ENCODE measurements at places on chromosomes 1 and 21.
A peak's percentile ranks its signal among the peaks of the same experiment; 100 is the strongest.

GRCh38 chr1:159949981-159950381, 4.1 kb downstream of the SLAMF9 start:
- DNase-seq: no peak

GRCh38 chr1:93180723-93181613, at the start of gene CCDC18:
CCDC18 (plus strand) TSS chr1:93180724; CDS start chr1:93183362, 2,638 bp downstream.
- no peak for DNase-seq

- no peak for DNase-seq
Observed at GRCh38 chr1:34670982-34671381, 83.9 kb upstream of the GJB5 start.

DNA sequence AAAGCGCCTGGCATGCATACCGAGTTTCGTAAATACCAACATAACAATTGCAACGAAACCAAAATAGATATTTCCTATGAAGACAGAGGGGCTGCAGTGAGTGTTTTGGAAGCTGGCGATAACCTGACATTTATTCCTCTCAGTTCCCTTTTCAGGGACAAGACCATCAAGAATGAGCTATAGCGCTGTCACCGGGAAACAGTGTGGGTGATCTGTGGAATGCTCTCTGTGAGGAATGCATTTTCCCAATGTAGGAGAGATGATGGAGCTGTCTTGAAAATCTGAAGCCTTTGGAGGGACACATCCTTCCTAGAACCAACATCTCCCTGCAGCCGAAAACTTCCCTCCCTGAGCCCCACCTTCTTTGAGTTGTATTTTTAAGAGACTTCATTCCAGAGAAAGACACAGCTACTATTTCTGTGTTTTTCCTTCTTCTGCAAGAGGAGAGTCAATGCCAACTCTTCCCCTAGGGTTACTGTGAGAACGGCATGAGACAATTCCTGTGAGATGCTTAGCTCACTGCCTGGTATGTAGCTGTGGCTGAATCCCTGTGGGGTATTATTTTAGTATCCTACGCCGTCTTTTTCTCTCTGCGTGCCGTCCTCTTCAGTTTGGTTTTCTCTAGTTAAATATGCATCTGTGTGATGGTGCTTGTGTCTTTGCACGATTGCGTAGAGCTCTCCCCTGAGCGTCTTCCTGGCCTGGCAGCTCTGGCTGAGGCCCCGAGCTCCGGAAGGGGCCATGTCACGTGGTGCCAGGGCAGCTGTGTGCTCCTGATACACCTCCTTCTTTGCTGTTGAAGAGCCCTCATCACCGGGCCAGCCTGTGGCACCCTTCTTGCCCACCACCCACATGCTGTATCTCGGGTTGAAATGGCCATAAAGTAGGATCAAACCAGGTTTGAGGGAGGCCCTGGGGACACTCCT, 45.2 kb downstream of the AJAP1 start:
- DNase-seq: no peak

DNA sequence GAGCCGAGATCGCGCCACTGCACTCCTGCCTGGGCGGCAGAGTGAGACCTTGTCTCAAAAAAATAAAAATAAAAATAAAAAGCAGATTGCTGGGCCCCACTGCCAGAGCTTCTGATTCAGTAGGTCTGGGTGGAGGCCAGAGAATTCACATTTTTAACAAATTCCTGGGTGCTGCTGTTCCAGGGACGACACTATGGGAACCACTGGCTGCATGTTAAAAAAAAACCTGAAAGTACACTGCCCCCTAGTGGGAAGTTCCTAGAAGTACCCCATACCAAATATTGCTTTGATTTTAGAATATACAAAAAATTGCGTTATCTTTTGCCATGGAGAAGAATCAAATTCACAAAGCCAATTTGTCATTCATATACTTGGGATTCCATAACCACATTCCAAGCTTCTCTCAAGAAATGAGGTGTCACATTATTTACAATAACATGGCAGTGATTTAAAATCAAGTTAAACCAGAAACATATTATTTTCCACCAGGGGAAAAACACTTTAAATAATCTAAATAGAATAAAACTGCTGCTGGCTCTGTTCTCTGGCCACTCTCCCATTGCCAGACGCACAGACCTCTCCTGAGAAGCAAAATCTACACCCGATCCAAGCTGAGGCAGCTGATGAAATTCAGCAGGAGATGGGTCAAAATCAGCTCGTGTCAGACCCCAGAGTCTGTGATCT, 27.4 kb downstream of the SYF2 start:
- peak; percentile 30 for DNase-seq

GRCh38 chr1:241482761-241483250, 36.7 kb downstream of the FH start:
- no peak for DNase-seq

GRCh38 chr1:29672416-29673227, 436.3 kb downstream of the PTPRU start:
- DNase-seq: peak; percentile 7

GRCh38 chr1:201171063-201172036, 17.1 kb upstream of the TMEM9 start:
- peak; percentile 72 for DNase-seq

- no peak for DNase-seq
Observed at GRCh38 chr1:192170196-192170984, 12.1 kb downstream of the RGS18 start.

DNA sequence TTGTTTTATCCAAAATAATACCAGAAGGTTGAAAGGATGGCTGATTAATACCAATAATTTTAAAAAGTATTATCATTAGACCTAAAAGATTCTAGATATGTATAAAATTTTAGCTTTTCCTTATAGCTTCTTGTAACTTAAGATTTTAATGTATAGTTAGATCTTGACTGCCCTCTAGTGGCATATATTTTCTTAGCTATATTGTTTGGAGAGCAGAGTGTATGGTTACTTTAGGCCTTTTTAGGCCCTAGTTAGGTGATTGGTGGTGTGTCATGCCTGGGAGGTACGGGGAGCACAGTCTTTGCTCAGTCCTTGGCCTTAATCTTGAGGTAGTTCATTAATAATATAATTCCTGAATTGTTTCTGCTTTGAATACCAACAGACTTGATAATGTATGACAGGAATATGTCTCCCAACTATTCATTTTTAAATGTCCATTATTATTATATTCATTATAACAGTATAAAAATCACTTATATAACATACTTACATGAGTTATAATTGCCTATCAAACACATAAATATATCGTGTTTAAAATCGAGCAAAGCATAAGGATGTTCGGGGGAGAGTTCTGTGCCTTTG, 328.4 kb downstream of the ZP4 start:
- no peak for DNase-seq

GRCh38 chr1:229557913-229558414, 543 bp downstream of the ABCB10 start:
- peak; percentile 68 for DNase-seq

- no peak for DNase-seq
Observed at GRCh38 chr1:42769811-42770210, 2.8 kb downstream of the C1orf50 start.

DNA sequence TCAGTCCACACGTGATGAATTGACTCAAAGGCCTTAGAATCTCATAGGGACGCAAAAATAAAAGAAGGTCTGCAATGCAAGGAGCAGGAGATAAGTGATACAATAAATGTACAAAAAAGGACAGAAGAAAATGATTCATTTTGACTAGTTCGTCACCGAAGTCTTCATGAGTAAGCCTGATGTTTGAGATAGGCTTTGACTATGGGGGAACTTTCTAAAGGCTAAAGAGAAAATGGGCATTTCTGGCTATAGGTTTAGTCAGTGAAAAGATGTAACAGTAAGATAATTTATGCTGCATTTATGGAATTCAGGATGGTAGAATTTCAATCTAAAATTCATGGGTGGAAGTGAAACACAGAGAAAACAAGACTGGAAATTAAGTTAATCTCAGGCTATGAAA, 163.0 kb downstream of the ADGRL4 start:
- no peak for DNase-seq

- no peak for DNase-seq
Observed at GRCh38 chr1:59178339-59179187, 118.3 kb upstream of the FGGY start.

DNA sequence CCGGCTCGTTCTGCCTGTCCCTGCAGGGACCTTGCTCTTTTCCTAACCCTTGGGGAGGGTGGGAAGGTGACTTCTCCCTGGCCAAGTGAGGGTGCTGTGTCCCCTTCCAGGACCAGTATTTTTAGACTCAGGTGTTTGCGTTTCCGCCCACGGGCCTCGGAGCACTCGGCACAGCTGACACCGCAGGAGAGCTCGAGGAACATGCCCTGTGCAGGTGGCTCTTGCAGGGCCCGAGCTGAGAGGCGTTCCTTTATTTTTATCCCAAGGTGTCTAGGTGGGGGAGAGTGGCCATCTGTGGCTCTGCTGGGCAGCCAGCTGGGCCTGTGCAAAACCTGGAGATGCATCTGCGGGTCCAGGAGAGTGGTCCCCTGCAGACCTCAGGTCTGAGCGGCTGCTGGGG, 16.0 kb downstream of the PLCH2 start:
- no peak for DNase-seq

DNA sequence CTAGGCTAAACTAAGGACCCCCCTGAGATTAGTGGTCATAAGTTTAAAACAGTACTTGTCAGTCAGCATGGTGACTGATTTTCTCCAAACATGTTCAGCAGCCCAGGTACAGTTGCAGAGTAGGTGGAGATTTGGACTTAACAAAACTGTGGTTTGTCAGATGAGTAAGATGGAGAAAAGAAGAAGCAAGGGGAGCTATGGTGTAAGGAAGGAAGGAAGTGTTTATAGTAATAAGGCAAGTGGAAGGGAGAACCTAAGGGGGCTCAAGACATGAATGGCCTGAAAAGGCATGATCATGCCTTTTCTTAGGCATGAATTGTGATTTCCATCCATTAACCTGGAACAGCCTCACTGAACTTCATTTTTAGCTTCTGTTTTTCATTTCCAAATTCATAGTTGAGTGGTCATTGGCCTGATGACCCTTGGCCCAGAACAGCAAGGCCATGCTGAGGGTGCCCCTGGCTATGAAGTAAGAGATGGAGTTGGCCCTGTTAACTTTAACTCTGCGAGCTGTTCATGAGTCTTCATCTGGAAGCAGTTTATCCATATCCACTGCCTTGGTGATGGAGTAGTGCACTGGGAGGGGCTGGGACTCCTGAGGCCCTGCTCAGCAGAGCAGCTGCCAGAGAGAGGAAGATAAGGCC, 60.7 kb downstream of the LRRC8D start:
- no peak for DNase-seq

DNA sequence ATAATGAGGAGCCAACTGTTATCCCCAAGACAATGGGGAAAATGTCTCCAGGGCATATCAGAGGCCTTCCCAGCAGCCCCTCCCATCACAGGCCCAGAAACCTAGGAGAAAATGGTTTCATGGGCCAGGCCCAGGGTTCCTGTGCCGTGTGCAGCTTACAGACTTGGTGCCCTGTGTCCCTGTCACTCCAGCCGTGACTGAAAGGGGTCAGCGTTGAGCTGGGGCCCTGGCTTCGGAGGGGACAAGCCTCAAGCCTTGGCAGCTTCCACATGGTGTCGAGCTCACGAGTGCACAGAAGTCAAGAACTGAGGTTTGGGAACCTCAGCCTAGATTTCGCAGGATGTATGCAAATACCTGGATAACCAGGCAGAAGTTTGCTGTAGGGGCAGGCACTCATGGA, 18.1 kb downstream of the SIPA1L2 start:
- DNase-seq: no peak

DNA sequence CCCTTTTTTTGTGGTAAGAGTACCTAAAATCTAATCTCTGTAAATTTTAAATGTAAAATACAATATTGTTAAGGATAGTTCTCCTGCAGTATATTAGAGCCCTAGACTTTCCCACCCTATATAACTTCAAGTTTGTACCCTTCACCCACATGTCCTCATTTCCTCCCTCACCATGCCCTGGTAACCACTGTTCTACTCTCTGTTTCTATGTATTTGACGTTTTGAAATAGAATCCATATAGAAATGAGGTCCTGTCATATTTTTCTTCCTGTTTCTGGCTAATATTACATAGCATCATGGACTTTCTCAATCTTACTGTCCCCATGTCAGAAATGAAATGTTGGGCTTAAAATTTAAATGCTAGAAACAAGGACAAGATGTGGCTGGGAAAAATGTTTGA, 24.8 kb downstream of the GBP7 start:
- DNase-seq: no peak

DNA sequence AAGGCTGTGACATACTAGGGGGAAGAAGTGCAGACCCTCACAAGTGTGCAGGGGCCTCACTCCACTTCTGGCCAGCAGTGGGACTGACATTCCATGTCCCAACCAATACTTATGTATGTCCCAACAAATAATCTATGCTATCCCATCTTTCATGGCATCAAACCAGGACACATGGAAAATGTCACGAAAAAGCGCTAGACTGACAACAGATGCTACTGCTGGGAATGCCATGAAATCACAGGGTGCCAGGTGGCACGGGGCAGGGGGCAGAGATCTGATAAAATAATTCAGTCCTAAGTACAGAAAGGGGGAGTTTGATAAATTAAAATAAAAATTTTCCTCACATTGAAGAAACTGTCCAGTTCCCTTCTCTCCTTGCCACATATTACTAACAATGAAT, 27.6 kb upstream of the BCAS2 start:
- DNase-seq: no peak

DNA sequence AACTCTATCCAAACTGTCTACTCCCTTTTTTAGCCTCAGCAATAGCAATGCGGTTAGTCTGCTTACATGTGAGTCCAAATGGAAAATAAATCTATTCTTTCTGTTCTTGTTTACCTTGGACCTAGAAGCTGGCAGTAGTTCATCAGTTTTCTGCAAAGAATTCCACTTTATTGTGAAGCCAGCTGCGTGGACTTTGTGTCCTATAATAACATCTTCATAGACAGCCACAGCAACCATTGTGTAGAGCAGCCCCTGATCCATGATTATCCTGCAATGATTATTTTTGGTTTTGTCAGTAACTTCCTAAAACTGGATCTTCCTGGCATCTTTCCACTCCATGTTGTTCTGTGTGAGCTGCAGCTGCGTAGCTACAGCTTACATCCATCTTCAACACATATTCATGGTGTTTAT, 408.7 kb downstream of the NUF2 start:
- DNase-seq: no peak

GRCh38 chr1:50852889-50853288, 107.2 kb downstream of the FAF1 start:
- DNase-seq: no peak

- DNase-seq: no peak
Observed at GRCh38 chr1:233598891-233599541, 14.9 kb upstream of the KCNK1 start.

- DNase-seq: no peak
Observed at GRCh38 chr1:207048041-207048440, 3.0 kb downstream of the YOD1 start.

- no peak for DNase-seq
Observed at GRCh38 chr1:166031932-166032571, 134.7 kb downstream of the FAM78B start.

- no peak for DNase-seq
Observed at GRCh38 chr1:46401154-46401913, 7.2 kb downstream of the FAAH start.

DNA sequence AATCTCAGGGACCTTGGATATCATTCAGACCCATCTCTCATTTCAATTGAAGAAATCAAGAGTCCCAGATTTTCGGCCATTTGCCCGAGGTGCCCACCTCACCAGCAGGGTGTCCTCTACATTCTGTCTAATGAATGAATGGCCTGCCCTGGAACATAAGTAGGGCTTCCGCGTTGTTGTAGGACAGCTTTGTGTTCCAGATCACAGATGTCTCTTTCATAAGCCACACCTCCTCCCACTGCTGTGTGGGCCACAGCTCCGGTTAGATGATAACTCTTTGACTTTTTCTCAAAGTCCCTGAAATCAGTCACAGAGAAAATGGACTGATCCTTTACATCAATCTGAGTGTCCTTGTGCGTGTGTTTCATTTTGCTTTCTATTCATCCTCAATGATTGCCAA, 144.4 kb downstream of the RGS7 start:
- DNase-seq: no peak

GRCh38 chr1:53092659-53093450, 30.8 kb downstream of the PODN start:
- no peak for DNase-seq

- DNase-seq: no peak
Observed at GRCh38 chr1:224739997-224740684, 124.0 kb downstream of the CNIH3 start.

Measured in activated T-cell treated with anti-CD3 and anti-CD28 coated beads, Interleukin-2, amount 50 U/mL, for 48 hours (primary cell).